ENCODE measurements at places on chromosomes 13 and 19.

DNA sequence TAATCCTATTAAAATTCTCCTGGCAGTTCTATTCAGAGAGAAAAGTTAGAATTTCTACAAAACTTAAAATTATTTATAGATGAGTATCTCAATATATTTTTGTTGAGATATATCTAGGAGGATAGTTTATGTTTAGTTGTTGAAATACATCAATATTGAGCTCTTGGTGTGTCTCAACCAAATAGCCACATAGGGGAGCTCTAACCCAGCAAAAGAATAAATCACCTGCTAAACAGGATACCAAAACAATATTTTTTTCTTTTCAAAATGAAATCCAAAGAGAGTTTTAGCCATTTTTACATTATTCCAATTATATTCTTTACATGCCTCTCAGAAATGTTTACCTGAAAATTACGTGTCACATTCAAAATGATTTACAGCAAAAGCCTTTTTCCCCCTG is 954.7 kb downstream of the SLITRK6 start:
- DNase-seq: no peak

GRCh38 chr19:18284712-18285360 is 3.4 kb upstream of the JUND start:
- DNase-seq: no peak

GRCh38 chr13:95155504-95155903 is 145.7 kb downstream of the ABCC4 start:
- no peak for DNase-seq

DNA sequence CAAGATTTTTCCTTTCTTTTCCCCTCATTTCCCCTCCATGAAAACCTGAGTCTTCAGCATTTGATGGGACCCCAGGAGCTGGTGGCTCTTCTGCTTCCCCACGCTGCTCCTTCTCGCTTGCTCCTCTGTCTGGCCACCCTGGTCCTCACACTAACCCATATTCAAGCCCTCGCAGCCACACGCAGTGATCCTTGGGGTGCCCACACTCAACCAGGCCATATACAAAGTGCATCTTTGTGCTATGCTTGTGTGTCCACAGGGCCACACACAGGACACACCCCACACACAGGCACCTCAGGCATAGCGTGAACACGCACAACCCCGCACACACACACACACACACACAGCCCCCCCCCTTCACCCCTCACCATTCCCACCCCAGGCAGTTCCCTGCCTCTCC is 132.1 kb downstream of the URI1 start:
- no peak for DNase-seq

DNA sequence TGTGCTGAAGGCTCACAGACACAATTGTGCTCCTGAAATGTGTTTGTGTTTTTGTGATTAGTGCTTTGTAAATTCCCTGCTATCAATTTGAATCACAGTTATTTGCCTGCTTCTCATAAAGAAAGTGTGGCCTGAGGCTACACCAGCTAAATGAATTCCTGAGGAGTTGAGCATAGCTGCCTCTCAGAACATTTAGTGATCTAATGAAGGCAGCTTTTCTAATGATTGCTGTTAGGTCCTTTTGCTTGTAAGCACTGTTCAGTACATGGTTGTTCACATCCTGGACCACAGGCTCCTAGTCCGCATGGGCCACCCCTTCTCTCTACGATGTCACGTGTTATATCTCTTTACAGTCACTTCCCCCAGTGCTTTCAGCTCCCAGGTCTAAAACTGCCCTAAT is 238.2 kb downstream of the B3GLCT start:
- DNase-seq: no peak

DNA sequence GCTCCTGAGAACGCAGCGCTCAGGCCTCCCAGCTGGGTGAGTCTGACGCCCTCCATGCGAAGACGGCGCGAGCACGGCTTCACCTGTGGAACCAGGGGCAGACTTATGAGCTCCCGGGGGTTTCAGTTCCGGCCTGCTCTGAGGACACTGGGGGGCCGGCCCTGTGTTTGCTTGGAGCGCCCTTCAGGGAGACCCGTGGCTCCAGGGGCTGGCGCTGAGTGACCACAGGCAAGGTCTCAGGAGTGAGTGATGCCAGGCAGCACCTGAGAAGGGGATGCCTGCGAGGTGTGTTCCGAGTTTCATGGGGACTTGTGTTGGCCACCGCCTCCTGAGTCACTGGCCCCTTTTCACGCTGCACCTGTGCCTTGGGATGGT is 4.5 kb downstream of the MCF2L start:
- no peak for DNase-seq

DNA sequence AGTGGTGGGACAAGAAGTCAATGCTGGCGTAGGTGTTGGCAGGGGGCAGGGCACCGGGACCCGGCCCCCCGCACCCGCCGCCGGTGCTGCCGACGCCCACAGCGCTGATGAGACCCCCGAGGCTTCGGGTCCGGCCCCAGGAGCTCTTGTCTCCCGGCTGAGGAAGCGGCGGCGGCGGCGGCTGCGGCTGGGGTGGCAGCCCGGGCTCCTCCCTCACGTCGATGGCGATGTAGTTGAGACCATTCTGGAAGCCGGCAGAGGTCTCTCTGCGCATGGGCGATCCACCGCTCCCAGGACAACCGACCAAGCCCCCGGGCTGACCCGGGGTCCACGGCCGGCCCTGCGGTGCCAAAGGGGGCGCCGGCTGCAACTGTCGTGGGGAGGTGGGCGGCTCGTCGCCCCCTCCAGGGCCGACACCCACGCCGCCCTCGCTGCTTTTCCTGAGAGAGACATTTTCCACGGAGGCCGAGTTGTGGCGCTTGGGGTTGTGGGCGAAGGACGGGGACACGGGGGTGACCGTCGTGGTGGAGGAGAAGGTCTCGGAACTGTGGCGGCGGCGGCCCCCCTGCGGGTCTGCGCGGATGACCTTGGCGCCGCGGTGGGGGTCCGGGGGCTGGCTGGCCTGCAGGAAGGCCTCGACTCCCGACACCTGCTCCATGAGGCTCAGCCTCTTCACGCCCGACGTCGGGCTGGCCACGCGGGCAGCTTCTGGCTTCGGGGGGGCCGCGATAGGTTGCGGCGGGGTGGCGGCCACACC is 4.1 kb downstream of the IRS2 start:
- DNase-seq: no peak

DNA sequence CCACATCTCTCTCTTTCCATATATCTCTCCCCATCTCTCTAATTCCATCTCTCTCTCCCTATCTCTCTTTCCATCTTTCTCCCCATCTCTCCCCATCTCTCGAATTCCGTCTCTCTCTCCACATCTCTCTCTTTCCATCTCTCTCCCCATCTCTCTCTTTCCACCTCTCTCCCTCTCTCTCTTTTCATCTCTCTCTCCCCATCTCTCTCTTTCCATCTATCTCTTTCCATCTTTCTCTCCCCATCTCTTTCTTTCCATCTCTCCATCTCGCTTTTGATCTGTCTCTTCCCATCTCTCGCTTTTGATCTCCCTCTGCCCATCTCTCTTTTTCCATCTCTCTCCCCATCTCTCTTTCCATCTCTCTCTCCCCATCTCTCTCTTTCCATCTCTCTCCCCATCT is 25.6 kb downstream of the ADGRE3 start:
- DNase-seq: no peak

- DNase-seq: no peak
Measured at GRCh38 chr13:39452834-39453233, 150.2 kb downstream of the LHFPL6 start.

DNA sequence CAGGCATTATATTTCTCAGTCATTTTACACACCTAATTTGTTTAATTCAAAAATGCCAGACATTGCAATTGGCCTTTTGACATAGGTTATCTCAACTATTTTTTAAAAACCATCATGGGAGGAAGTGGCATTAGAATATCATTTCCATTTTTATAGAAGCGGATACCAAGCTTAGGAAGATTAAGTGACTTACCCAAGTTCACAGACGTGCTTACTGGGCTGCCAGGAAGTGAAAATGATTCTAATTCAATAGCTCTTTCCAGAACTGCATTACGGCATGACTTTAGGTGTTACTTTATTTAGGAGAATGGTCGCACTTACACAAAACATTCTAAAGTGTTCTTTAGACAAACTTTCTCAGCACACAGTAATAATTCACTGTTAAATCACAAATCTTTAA is 231.9 kb downstream of the KLF12 start:
- DNase-seq: no peak

DNA sequence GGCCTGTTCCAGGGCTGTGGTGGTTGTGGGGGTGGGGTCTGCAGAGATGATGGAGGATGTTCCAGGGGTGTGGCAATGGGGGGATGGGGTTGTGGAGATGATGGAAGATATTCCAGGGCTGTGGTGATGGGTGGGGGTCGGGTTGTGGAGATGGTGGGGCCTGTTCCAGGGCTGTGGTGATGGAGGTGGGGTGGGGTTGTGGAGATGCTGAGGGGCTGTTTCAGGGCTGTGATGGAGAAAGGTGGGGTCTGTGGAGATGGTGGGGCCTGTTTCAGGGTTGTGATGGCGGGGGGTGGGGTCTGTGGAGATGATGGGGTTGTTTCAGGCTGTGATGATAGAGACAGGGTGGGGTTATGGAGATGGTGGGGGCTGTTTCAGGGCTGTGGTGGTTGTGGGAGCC is 62.0 kb downstream of the TEX29 start:
- no peak for DNase-seq

GRCh38 chr13:94936633-94937032 is 224.3 kb upstream of the SOX21 start:
- no peak for DNase-seq
